ENCODE measurements at places on chromosomes 2 and 18. TPM values are rescaled to one million over a fixed set of nuclear protein-coding genes. Genes with fewer than 3 reads are reported as not detected.

The KIAA2012 gene
- 0.03 TPM for total RNA-seq

The CNTNAP5 gene
- total RNA-seq, result not detected

The POTEC gene
- not detected for total RNA-seq

The KLHL41 gene
- not detected for total RNA-seq

The BCL2 gene
- 4.2 TPM for total RNA-seq

The ZNF516 gene
- 17.4 TPM for total RNA-seq

The DOK6 gene
- total RNA-seq, result not detected

The MYOM1 gene
- not detected for total RNA-seq

The LDLRAD4 gene
- total RNA-seq, result 0.09 TPM

The EMILIN1 gene
- total RNA-seq, result 170 TPM

The SANBR gene
- total RNA-seq, result 11.4 TPM

The CFAP65 gene
- total RNA-seq, result not detected

The HTR2B gene
- not detected for total RNA-seq

The CPSF3 gene
- total RNA-seq, result 120 TPM

The ASAP2 gene
- total RNA-seq, result 12.9 TPM

The TCF23 gene
- not detected for total RNA-seq

The NPAS2 gene
- total RNA-seq, result 4.0 TPM

The TMEM37 gene
- not detected for total RNA-seq

The ABHD1 gene
- total RNA-seq, result not detected

The PROKR1 gene
- not detected for total RNA-seq

The SCYGR4 gene
- not detected for total RNA-seq

The TUBA3E gene
- not detected for total RNA-seq

The SDC1 gene
- total RNA-seq, result 117 TPM

The DSG1 gene
- total RNA-seq, result not detected

The MAP3K20 gene
- total RNA-seq, result 95.7 TPM

The TRPM8 gene
- total RNA-seq, result 0.03 TPM

The STON1 gene
- 8.8 TPM for total RNA-seq

The INPP5D gene
- 13.3 TPM for total RNA-seq

The IL1F10 gene
- not detected for total RNA-seq

The PLEKHA3 gene
- 20.8 TPM for total RNA-seq

The NFU1 gene
- 140 TPM for total RNA-seq

The GCG gene
- not detected for total RNA-seq

The LMAN2L gene
- 52.5 TPM for total RNA-seq

The COBLL1 gene
- total RNA-seq, result 10.6 TPM

The NAPG gene
- 62.4 TPM for total RNA-seq

The CABLES1 gene
- total RNA-seq, result 3.2 TPM

The COL3A1 gene
- total RNA-seq, result 1,297 TPM

The RESP18 gene
- not detected for total RNA-seq

The APCDD1 gene
- not detected for total RNA-seq

The ASPRV1 gene
- not detected for total RNA-seq

The TAF1B gene
- 73.8 TPM for total RNA-seq

The LHCGR gene
- total RNA-seq, result not detected

The INHA gene
- total RNA-seq, result not detected

The TLX2 gene
- not detected for total RNA-seq

The PAX8 gene
- not detected for total RNA-seq

The ZNF521 gene
- total RNA-seq, result 0.16 TPM

The EMILIN2 gene
- total RNA-seq, result 28.9 TPM

The ITGB6 gene
- total RNA-seq, result not detected

The AGPS gene
- total RNA-seq, result 124 TPM

The RIT2 gene
- not detected for total RNA-seq

The UGT1A5 gene
- total RNA-seq, result not detected

Measured in SJSA1 (cell line).